SW480 (cell line): ENCODE measurements at places on chromosomes 6 and 20.

DNA sequence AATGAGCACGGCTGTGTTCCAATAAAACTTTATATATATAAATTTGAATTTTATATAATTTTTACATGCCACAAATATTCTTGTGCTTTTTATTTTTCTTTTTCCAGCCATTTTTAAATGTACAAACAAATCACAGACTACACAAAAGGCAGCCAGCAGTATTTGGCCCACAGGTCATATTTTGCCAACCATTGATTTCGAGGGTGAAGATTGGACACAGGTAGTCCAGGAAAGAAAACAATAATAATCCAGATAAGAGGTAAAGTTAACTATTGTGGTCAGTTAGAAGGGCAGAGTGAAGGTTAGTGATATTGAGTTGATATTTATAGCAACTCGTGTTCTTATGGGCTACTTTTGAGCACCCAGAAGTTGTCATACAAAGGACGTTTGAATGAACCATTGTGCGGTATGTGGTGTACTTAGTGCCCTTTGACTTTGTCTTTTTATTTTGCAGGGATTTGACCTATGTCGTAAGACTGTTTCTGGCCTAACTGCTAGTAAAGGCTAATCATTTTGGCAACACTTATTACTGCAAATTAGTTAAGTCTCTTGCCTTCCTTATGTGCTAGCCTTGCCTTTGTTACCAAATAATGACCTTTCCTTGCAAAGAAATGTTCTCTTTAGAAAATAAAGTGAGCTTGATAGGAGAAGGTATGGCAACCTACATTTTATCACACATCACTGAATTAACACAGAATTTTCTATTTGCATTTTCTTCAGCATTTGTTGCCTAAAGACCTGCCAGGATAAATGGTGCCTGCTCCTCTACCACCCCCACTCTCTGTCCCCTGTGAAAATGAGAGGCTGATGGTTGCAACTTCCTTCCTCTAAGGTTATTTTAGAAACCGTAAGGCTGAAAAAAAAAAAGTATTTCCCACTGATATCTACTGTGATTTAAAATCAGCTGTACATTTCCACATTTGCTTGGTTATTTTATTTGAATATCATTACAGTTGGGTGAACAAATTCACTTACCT lies 493.9 kb upstream of the SOX4 start:
- DNase-seq: no peak

DNA sequence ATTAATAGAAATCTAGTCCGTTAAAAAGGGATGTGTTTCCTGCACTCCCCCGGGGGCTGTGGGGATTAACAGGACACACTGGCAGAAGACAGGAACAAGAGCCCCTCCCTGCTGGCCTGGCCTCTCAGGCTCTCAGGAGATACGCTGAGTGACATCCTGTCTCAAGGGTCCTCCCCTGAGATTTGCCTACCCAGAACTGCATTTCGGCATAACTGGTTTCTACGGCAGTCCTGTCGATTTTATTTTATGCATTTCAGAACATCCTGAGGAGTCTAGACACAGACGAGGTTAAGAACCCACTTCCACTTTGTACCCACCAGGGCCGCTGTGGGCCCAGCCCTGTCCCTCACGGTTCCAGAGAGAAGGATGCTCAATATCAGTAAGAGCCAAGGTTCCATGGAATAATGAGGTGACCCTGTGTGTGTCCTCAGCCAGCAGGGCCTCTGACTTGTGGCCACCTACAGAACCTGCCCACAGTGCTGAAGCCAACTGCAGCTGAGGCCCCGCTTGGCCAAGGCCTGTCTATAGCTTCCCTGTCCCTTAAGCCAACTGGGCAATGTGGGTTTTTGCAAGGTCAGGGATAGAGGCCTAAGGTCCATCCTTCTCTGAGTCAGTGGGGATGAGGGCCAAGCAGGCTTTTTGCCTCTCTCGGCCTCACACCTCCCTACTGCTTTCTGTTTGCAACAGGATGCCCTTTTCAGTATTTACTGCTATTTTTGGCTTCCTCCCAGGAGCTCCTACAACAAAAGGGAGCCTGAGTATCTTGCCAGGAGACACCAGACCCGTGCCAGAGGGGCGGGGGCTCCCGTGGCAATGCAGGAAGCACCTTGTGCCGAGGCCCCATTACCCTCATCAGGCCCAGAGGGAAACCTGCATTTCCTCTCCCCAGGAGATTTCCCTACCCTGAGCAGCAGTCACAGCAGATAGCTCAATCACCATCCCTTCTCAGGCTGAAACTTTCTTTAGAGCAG lies 14.7 kb downstream of the UQCC2 start:
- no peak for DNase-seq

- no peak for DNase-seq
Observed at GRCh38 chr20:44785768-44786167, 24.6 kb downstream of the RIMS4 start.

DNA sequence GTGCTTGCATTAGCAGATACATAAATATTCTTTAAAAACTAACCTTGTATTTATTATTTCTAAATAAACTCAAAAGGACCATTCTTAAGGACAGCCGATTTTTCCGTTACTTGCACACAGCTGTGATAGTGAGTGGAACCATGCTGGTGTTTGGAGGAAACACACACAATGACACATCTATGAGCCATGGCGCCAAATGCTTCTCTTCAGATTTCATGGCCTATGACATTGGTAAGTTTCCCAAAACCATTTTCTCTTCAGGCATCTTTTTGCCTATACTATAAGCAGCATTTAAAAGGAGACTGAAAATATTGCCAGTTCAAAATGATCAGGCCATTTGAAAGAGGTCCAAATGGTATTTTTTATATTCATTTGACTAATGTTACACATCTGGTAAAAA lies 92.3 kb downstream of the ATRN start:
- no peak for DNase-seq

- no peak for DNase-seq
Observed at GRCh38 chr6:12595161-12595811, 121.3 kb upstream of the PHACTR1 start.

DNA sequence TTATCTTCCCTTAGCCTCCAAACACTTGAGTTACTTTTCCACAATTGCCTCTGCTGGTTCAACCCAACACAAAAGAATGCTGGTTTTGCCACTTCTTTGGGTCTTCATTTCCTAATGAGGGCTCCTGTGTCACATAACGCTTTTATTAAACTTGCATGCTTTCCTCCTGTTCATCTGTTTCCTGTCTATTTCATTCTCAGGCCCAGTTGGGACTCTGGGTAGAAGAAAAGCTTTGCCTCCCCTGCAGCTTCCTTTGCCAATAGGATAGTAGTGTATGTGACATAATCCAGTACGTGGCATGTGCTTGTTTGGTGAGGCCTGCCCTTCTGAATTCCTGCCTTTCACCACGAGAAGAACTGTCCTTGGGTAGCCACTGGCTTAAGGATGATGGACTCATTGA lies 529.3 kb upstream of the AGPAT4 start:
- no peak for DNase-seq

DNA sequence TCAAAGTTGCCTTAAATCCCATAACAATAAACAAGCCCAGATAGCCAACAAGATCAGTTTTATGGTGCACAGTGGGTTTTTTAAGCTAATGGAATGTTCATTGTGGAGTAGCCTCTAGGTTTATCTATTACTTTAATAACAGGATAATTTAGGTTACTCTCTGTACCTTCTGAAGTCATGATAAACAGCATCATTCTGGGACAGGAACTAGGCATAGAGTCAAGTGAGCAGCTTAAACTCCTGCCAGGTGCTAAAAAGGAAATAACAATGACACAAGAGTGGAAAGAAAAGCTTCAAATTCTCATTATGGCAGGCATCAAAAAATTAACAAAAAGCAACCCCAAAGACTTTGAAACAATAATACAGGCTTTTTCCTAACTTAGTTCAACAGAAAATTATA lies 228.8 kb downstream of the HACE1 start:
- no peak for DNase-seq

DNA sequence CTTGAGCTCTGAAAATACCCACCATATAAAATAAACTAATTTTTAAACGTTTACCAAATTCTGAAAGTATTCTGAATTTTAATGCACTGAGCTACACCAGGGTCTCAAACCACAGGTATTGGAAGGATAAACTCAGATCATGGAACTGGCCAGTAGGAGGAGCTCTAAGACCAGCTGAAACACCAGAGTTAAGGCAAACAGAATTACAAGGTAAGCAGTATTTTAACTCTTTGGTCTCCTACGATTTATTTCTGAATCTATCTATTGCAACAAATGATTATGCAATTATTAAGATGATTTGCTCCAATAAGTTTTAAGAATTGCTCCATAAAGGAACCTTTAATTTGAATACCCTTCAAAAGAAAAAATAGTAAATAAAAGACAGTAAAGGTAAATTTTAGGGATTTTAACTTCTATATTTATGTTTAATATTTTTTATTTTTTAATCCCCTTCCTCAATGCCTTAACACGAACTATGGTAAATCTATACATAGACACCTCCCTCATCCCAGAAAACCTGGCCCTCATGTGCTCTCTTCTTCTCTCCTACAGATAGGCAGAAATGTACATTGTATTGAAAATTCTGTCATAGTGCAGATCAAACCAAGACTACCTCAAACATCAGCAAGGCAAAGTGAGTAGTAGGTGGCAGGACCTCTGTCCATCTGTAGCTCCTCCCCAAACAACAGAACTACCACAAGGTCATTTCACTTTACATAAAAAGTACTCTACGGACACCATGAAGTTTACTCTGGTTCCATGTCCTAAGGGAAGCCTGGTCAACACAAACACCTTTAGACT lies 58.4 kb downstream of the SMLR1 start:
- DNase-seq: peak; percentile 59

DNA sequence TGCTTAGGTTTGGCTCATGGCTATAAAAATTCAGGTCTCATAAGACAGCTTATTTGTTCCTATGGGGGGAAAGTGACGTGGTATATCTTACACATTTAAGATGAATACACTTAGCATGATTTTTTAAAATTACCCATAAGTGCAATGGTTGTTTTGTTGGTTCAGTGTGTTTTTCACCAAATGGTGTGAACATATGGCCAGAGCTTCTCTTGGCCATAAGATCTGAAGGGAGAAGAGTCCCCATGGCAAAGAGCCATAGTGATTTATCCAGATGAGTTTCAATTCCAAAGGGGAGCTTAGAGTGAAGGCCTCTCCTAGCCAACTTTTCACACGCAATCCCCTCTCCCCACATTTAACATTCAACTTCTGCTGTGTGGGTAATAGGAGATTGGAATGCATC lies 107.6 kb downstream of the TMEM242 start:
- DNase-seq: no peak

DNA sequence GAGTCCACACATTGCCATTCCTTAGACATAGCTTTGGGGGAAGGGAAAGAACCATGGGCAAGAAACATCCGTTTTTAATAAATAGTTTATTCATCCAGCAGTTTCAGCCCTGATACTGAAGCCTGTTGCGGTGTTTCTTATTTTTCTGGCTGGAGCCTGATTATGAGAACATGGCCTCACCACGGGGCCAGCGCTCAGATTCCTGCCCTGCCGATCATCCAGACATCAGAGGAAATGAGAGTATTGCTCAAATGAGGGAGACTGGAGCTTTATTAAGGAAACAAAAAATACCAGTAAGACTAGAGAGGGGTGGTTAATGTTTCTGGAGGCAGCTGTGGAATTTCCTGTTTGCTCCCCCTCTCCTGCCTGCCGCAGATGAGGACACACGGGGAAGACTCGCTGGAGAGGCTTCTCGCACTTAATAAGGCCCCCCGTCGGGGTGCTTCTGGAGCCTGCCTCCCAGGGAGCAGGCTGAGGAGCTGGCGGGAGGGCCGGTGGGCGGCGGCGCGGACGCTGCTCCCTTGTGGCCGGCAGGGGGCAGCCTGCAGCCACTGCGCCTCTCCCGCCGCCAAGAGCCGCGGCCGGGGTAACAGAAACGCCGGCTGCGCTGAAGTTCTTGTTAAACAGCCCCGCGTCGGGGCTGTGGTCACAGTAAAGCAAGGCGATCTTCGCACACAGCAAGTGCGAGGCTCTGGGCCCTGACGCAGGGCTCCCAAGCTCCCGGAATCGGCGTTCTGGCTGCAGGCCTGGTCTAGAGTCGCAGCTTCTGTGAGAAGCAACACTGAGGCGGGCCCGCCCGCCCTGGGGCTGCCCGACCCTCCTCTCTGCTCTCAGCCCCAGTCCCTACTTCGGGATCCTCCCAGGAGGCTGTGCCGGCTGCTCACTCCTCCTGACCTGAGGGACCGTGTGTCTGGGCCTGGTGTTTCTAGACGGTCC lies 17.5 kb downstream of the LEMD2 start:
- peak; percentile 59 for DNase-seq

GRCh38 chr20:54017846-54018245 lies 52.5 kb downstream of the BCAS1 start:
- no peak for DNase-seq

- DNase-seq: peak; percentile 82
Observed at GRCh38 chr20:60540591-60540990, 582.4 kb downstream of the CDH26 start.

DNA sequence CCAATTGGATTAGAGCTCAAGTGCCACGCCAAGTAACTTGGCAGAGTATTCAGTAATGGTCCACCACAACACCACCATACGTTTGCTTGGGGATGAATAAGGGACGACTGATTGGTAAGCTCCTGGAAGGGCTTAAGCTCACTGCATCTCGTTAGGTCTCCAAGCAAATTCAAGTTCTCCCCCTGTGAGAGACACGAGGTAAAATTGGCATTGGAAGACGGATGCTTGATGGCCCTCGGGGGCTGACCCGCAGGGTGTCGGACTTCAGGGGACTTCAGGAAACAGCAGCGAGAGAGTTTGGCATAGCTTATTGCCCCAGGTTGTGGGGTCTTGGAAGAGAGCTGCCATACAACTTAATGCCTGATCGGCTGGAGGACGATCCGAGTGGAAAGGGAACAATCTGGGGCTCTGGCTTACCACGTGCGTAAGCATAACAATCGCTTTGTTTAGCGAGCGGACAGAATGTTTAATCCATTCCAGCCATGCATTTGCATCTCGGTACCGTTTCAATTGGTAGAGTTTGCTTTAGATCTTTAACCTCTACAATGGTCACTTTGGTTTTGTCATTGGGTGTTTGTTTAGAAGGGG lies 4.8 kb upstream of the ZNFX1 start:
- no peak for DNase-seq

DNA sequence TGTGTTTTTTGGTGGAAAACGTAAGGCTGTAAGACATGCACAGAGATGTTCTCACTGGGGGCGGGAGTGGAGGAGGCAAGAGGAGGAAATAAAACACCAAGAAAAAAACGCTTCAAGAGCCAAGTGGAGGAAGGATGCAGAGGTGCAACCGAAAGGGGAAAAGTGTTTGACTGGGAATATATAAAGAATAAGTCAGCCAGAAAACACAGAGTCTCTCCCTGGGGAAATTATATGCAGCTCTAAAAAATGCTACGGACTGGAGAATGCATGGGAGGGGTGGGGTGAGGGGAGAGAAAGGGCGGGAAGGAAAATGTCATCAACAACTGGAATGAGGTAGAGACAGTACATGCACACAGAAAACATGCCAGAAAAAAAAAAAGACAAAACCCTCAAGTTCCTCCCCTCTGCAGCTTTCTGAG lies 133.5 kb downstream of the SCML4 start:
- no peak for DNase-seq

- DNase-seq: peak; percentile 20
Observed at GRCh38 chr6:141464490-141464889, 668.2 kb upstream of the GJE1 start.

GRCh38 chr6:31626952-31627351 lies 6.4 kb downstream of the PRRC2A start:
- no peak for DNase-seq

- no peak for DNase-seq
Observed at GRCh38 chr6:109241199-109241598, 141.1 kb downstream of the CD164 start.

- DNase-seq: no peak
Observed at GRCh38 chr6:11214084-11214833, 18.2 kb downstream of the NEDD9 start.
